ENCODE measurements at places on chromosomes 7 and 10.

- DNase-seq: no peak
These were observed 5.6 kb upstream of the RAMP3 start for GRCh38 chr7:45151967-45152366.

DNA sequence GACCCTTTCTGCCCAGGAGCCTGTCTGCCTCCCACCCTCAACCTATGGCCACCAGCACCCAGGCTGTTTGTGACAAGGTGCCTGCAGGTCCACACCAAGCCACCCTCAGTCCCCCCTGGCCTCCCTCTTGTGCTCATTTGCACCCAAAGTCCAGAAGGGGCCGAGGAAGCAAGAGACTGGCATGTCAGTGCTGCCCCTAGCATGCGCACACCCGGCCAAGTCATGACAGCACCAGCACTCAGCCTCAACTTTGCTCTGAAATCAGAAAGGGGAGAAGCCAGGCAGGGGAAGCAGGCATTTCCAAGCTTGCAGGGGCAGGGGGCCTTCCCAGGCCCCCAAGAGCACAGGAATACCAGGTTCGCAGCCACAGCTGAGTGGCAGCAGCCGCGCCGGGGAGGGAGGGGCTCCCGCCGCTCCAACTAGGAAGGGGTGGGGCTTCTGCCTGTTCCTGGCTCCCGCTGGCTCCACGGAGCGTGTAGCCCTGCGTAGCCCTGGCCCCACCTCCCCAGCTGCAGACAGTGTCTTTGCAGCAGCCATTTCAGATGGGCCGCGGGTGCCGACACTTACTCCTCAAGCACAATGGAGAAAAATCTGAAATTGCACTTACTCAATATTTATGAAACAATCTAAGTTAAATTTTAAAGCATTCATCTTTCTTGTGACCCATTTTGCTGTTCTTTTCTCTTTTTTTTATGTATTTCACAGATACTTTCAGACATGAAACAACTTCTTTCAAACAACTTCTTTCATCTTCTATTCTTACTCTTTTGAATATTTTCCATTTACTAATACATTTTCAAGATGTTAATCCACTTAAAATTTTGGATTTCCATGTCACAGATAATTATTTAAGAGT, 54.9 kb upstream of the ABCB5 start:
- no peak for DNase-seq

DNA sequence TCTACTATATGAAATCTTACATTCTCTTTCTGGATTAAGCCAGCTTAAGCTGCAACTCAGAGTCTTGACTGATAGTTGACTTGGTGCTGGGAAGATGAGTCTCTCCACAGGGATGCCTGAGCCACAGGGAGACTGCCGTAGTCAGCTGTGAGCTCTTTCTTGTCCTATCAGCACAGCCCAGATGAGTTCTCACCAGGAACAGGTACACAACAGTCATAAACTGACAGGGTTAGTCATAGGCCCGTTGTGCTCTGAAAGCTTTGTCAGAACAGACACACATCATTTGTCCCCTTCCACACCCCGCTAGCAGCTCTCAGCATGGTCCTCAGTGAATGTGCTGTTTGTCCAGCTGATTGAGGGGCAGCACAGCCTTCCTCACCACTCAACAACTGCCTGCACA, 221.6 kb downstream of the RPS24 start:
- no peak for DNase-seq

GRCh38 chr7:46349490-46349889, 428.4 kb upstream of the IGFBP3 start:
- DNase-seq: no peak

DNA sequence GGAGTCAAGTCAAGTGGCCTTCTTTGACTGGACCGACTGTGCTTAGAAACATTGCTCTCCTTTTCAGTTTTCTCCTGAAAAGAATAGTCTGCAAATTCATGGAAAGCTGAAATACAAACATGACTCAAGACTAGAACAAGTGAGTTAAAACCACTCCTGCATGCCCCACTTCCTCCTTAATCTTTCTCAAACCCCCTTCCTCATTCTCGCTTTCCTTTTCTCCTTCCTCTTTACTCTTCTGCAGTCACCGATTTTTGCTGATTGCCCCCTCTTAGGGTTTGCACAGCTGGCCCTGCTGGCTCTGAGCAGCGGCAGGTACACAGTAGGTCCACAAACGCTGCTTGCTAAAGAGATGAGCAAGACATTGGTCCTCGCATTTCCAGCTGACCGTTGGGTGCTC, 34.8 kb upstream of the MKI67 start:
- DNase-seq: no peak

DNA sequence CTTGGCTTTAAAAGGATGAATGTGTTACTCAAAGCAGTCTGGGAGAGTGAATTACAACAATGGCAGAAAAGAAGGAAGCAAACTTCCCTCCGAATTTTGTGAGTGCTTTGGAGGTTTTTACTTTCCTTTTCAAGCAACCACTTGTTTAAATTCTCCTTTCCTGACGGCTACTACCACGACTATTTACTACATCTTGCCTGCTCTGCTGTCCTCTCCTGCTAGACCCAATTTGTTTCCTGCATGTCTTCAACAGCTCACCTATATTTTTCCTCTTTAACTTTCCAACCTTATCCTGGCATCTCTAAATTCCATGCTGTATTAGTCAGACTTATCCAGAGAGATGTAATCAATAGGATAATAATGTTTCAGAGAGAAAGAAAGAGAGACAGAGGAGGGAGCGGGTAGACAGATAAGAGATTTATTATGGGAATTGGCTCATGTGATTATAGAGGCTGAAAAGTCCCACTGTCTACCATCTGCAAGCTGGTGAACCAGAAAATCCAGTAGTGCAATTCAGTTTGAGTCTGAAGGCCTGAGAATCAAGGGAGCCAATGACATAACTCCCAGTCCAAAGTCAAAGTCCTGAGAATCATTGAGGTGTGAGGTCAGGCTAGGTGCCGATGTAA, 42.8 kb upstream of the SLC13A1 start:
- DNase-seq: no peak

DNA sequence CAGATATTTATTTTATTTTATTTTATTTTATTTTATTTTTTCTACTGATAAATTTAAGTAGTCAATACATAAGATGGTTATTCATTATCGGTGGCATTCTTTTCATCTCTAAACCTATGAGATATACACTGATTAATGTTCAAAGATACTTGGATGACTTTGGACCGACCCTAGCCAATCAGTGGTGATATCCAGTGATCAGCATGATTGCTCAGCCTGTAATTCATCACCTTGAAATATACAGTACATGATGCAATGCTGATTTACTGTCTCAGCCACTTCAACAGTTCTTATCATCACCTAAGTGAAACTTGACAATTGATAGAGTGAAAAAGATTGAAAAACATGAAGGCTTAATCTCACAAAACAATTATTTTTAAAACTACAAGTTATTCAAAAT, 1651.0 kb downstream of the REEP3 start:
- no peak for DNase-seq

GRCh38 chr10:22489467-22489866, 144.2 kb downstream of the SPAG6 start:
- DNase-seq: no peak

DNA sequence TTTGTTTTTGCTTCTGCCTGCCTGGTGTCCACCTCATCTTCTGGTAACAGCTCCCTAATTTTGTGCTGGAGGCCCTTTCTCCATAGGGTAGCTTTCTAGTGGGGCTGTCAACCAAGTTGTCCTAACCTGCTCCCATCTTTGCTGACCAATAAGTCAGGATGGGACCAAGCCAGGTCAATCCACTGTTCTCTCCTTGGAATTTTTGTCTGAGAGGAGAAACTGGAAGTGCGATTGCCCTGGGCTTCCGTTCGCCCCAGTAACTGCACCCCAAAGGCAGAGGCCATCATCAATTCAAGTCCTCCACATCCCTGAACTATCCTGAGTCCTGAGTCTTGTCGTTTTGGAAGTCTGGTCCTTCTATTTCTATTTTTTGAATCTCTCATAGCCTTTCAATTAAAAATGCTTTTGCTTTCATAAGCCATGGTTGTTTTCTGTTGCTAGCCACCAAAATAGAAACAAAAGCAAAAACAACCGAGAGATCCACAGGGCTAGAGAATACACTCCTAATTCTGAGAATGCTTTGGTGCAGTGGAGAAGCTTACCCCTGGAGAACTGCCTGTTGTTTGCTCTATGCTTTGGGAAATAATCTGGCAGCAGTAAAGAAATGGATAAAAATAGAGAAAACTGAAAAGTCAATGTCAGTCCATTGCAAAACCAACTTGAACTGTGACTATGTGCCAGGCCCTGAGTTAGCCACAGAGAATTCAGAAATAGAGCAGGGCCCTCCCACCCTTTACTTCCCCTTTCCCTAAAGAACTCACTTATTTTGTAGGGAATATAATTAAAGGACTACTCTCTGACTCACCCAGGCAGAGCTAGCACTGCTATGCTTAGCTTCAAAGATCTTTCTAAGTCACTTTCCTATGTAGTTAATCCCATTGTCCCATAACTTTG, 368.1 kb downstream of the CXCL12 start:
- DNase-seq: no peak

DNA sequence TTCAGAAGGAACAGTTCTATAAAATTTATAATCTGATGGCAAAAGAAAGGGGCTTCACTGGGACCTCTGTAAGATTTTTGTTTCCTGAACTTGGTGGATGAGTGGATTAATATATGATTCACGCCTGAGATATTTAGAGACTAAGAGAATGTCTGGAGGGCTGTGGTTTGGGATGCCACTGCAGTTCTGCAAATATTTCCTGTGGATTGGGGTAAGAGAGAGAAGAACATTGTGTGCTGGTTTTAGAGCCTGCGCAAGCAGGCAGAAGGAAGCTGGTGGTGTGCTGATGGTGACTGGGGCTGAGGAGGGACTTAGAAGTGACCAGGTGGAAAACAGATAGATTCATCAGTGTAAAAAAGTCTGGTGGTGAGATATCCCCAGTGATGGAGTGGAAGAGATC, 87.0 kb downstream of the SUGCT start:
- DNase-seq: no peak

DNA sequence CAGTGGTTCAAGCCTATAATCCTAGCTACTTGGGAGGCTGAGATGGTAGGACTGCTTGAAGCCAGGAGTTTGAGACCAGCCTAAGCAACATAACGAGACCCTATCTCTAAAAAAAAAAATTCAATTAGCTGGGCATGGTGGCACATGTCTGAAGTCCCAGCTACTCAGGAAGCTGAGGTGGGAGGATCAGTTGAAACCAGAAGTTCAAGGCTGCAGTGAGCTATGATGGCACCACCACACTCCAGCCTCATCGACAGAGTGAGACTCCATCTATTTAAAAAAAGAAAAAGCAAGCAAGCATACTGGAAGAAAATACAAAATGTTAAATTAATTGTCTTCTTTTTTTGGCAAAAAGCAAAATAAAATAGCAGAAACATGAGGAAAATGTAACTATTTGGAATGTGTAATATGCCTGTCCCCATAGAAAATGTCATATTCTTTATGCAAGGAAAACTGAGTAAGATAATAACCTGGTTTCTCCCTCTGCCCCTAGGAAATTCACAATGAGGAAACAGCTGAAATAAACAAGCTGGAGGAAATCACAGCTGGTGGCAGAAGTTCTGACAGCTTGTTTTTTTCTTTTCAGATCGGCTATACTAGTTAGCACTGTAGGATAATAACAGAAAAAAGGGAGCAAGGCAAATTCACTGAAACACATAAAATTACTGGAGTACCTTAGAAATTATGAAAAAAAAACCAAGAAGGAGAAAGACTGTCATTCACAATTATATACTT, 48.5 kb downstream of the HERPUD2 start:
- no peak for DNase-seq

- no peak for DNase-seq
These were observed 80.6 kb upstream of the GATAD1 start for GRCh38 chr7:92366730-92367129.

DNA sequence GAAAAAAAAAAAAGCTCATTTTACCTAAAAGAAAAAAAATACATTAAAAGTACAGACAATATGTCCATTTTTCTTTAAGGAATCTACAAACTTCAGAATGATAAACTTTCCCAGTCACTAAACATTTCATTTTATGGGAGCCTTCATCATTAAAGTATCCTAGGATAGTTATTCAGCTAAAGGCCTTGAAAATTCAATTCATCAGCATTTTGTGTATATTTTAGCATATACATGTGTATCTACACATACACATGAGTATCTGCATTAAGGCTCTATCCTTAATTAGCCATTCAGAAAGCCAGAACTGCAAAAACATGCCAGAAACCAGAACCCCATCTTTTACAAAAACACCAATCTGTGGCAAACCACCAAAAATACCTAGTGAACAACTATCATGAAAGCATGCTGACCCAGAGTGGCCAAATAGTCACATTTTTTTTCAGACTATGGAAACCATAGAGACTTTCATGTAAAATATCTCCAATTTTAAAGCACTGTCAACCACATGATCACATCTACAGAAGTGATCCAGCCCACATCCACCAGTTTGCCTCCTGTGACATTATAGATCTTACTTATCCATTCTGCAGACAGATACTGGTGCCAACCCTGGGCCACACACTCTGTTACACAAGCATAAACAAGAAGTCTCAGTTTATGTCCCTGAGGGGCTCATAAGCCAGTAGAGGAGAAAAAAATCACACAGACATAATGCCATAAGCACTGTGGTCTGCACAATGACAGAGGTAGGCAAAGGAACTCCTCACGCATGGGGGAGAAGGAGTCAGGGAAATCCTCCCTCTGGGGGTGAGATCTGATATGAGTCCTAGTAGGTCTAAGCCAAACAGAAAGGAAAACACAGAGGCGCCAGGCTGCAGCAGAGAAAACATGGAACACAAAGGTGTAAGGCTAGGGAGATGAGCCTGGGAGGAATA, 79.2 kb downstream of the SRPK2 start:
- no peak for DNase-seq

- DNase-seq: no peak
These were observed 8.6 kb downstream of the UPP1 start for GRCh38 chr7:48097521-48098231.

DNA sequence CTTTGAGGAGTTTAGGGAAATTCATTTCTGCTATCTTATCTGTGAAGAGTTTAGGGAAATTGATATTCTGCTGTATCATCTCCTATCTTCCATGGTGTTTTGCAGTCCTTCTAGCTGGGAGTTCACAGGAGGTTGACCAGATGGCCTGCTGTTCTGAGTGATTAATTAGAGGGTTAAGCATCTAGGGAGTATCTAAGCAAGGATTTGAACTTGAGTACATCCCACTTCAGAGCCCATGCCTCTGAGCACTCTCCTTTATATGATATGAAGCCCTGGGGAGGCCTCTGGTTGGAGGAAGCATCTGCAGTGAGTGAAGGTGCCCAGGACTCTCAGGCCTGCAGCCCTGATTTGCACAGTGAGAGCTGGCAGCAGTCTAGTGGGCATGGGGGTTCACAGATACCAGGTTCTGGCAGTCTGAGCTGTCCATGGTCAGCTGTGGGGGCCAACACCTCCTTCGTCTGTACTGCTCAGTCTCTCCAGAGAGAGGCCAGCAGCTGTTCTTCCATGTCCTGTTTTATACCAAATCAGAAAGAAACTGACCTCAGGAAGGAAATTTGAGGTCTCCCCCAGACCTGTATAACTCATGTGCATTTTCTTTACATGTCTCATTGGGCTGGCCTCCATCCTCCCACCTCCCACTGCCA, 156.9 kb downstream of the PLCE1 start:
- DNase-seq: no peak

DNA sequence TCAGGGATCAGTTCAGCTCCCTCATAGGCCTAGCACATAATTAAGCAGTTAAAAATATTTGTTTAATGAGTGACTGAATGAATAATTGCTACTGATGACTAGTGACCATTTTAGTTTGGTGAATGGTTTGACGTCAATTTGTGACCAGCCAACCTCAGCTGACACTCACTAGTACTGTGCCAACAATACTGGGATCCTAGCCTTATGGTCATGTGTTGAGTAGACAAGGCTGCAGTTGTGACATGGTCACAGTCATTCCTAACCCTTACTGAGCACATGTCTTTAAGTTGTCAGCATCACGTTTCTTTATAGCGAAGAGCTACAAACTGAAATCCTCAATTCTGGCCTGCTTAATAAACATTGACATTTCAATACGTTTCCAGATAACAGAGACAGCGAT, 86.9 kb upstream of the SLC26A5 start:
- no peak for DNase-seq
